CD8-positive, alpha-beta T cell (primary cell): ENCODE measurements at places on chromosomes 2 and 18.

- no peak for DNase-seq
Observed at GRCh38 chr2:219228911-219229304, 528 bp downstream of the ATG9A start.

DNA sequence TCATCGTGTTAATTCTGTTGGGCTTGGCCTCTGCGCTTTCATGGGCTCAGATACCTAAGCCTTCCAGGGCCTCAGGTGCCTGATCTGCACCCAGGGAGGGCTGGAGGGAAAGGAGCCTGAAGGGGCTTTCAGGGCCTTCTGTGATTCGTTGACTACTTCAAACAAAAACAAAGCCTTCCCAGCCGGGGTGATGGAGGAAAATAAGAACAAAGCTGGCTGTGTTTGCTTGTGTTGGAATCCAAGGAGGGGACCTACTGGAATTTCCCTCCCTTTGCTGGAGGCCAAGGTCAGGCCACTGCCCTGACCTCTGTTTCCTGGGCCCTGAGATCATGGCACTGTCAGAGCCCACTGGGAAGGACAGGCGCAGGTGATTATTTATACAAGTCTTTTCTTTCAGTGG is 135.3 kb downstream of the KLHL29 start:
- DNase-seq: no peak

DNA sequence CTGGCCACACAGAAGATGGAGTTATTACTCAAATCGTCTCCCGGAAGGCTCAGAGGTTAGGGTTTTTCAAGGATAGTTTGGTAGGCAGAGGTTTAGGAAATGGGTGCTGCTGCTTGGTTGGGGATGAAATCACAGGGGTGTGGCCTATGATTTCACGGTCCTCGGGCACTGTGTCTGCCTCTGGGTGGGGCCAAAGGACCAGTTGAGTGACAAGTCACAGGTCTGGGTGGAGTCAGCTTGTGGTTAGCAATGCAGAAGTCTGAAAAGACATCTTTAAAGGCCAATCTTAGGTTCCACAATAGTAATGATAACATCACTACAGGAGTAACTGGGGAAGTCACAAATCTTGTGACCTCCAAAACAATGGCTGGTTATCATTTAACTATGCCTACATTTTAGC is 387.8 kb downstream of the ZNF521 start:
- no peak for DNase-seq

GRCh38 chr2:227395556-227395955 is 7.8 kb upstream of the SCYGR1 start:
- no peak for DNase-seq

- DNase-seq: no peak
Observed at GRCh38 chr18:77161961-77162360, 29.4 kb upstream of the MBP start.

- DNase-seq: no peak
Observed at GRCh38 chr2:42796427-42797248, 4.3 kb upstream of the HAAO start.

- no peak for DNase-seq
Observed at GRCh38 chr2:45938649-45939511, 287.4 kb downstream of the PRKCE start.

DNA sequence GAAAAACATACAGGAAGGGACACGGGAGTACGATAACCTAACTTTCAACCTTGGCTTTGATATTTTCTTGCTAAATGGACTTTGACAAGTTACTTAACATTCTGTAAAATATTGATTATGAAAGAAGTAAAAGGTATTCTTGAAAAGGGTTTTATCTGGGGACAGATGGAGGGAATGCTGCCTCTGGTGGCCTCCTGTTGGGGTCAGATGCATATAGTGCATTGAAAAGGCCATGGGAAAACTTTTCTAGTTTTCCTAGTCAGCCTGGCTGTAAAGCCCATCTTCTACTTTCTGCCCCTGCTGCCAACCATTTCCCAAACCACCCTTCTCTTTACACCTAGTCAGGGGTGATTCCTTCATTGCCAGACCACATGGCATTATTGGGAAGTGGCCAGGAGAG is 22.2 kb upstream of the MSTN start:
- DNase-seq: no peak

GRCh38 chr18:36066001-36066400 is 1.4 kb downstream of the RPRD1A start:
- no peak for DNase-seq

DNA sequence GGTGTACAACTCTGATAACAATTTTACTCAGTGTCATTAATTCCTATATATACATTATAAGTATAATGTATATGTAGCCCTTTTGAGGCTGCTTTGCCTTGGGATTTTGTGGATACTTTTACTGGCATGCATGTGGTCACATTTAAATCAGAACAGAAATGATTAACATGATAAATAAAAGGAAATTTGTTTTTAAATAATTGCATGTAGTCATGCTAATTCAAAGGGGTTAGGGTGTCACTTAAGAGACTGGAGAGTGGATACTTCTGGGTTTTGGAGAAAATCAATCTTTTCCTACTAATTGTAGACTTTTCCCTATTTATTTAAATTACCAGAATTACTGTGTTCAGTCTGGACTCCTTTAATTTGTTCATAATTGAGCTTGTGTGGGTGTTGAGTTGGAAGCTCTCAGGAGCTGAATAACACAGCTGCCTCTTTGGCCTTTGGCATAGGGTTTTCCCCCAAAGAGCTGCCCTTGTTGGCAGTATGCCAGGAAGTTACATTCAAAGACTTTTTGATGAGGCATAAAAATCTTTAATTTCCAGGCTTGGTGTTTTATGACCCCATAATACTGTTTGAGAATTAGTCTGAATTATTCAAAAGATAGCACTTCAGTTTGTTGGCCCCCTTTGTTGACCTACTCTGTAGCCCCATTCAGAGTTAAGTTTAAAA is 484.7 kb upstream of the NRP2 start:
- peak; percentile 61 for DNase-seq

DNA sequence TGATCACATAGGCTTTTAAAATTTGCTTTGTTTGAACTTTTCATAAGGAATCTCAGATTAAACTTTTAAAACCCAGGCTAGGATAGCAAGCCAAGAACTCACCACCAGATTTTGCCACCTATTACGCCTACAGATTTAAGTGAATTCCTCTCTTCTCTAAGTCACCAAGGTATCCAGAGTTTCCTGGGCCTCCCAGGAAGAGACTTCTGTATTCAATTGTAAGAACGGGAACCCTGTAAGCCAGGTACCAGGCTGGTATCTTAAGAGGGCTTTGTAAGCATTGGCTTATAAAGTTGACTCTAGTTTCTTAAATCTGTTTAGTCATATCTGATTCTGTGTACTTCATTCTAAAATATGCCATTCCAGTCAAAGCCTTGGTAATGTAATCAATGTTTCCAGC is 285.1 kb downstream of the MBD5 start:
- no peak for DNase-seq

GRCh38 chr2:33136566-33136965 is 189.8 kb downstream of the LTBP1 start:
- DNase-seq: no peak

DNA sequence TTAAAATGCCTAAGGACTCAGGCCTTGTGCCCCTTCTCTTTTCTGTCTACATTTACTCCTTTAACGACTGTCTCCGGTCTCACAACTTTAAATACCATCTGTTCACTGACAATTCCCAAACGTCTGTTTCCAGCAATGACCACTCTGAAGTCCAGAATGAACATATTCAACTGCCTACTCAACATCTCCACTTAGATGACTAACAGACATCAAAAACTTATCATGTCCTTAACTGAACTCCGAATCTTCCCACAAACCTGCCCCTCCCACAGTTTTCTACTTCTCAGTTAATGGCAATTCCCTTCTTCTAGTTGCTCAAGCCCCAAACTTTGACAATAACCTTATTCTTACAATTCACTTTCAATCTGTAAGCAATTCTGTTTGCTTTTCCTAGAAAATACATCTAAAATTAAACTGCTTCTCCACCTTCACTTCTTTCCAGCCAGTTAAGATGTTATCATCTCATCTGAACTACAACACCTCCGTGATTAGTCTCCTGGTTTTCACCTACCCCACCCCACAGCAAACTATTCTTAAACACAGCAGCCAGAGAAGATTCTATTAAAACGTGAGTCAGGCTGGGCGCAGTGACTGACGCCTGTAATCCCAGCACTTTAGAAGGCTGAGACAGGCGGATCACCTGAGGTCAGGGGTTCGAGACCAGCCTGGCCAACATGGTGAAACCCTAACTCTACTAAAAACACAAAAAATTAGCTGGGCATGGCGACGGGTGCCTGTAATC is 2.8 kb downstream of the C1D start:
- DNase-seq: no peak

DNA sequence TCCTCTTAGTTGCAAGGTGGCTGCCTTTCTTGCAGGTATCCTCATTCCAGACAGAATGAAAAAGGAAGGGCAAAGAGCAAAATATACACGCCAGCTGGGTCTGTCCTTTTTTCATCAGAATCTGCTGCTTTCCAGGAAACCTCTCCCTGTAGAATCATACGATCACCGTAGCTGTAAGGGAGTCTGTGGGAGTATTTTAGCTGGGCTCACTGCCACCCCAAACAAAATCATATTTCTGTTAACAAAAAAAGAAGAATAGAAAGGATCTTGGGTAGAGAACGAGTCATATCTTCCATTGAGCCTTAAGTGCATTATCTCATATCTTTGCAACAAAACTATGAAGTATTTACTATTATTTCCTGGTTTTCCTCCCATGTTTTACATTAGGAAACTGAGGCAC is 15.0 kb upstream of the TANC1 start:
- DNase-seq: no peak

DNA sequence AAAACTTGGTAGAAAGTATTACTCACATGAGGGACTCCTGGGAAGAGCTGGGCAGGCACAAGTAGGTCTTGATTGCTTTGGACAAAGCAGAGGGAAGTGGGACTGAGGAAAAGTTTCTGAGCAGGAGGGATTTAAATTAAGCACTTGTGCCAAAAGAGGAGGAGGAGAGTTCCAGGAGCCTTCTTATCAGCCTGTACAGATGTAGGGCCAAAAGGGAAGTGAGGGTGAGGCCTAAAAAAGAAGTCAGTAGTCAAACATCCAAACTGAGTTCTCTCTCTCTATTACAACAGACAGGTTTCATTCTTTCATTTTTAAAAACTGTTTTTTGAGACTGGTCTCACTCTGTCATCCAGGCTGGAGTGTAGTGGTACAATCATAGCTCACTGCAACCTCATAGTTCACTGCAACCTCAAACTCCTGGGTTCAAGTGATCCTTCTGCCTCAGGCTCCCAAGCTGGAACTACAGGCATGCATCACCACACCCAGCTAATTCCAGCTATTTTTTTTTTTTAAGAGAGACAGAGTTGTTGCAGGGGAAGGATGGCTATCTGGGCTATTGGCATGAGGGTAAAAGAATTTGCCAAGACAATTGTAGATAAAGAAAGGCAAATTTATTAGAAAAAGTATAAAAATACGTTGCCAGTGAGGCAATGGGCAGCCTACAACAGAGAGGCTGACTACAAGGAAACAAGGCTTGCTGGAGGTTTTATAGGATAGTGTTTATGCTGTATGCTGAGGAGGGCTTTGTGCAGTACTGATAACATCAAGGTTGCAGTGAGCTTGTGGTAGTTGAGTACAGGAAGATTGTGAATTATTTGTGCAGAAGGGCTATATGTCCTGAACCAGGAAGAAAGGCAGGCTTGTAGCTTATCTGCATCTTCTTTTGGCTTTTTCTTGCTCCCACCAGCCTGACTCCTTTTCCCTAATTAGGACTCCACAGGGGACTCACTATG is 29.0 kb downstream of the CFAP210 start:
- no peak for DNase-seq

DNA sequence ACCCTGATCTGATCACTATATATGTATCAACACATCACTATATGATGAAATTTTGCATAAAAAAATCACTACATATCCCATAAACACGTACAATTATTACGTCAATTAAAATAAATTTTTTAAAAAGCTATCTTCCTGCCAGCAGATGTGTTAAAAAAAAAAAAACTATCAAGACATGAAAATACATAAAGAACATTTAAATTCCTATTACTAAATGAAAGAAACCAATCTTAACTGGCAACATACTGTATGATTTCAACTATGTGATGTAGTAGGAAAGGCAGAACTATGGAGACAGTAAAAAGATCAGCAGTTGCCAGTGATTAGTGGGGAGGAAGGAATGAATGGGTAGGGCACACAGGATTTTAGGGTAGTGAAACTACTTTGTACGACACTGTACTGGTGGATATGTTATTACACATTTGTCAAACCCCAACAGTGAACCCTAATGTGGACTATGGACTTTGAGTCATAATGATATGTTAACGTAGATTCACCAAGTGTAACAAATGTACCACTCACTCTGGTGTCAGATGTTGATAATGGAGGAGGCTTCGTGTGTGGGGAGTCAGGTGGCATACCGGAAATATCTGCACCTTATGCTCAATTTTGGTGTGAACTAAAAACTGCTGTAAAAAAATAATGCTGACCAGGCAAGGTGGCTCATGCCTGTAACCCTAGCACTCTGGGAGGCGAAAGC is 27.4 kb downstream of the USP34 start:
- no peak for DNase-seq

GRCh38 chr2:235539773-235540172 is 45.9 kb downstream of the AGAP1 start:
- no peak for DNase-seq

DNA sequence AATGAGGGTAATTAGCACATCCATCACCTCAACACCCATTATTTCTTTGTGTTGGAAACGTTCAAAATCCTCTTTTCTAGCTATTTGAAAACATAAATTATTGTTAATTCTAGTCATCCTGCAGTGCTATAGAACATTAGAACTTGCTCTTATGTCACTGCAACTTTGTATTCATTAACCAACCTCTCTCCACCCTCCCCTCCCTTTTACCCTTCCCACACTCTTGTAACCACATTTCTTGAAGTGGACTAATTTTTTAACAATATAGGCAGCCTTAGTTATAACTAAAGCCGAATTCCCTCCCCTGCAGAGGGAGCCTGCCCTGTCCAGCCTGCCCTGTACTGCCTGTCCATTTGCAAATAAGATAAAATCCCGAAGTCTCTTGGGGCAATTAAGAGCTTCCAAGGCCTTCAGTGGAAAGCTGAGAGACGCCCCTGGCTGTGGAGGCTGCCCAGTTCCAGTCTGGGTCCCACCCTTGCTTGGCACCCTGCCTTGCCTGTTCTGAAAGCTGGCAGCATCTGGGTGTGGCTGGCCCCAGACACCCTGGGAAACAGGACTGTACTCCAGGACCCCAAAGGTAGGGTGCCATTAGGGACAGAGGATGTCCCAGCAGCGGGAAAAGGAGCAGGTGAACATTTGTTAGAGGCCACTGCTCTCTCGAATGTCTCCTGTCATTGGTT is 65.1 kb downstream of the MEX3C start:
- DNase-seq: peak; percentile 43

GRCh38 chr2:88854528-88854927 is 163.1 kb downstream of the RPIA start:
- no peak for DNase-seq

DNA sequence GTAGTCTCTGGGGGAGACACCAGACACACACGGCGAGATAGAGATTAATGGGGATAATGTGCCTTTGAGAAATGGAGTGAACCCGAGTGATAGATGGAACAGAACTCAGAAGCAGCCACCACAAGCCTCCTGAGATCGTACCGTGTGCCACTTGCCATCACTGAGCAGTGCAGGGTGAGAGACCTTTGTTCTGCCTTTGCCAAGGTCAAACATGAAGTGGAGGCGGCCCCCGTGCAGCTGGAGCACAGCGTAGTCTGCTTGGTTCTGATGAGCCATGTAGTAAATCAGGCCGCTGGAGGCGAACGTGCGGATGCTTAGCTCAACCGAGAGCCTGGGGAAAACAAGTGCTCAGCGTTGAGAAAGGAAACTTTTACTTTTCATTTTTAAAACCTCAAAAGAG is 167.0 kb downstream of the LAMA1 start:
- DNase-seq: no peak
